Left lung (tissue), 14 donors: ENCODE measurements at places on chromosomes 13 and 19. TPM values are rescaled to one million over a fixed set of nuclear protein-coding genes. Genes with fewer than 3 reads are reported as not detected.

PPFIA3 gene
- polyA plus RNA-seq: 7.6 TPM

ZNF383 gene
- 15.3 TPM for polyA plus RNA-seq

GSX1 gene
- not detected for polyA plus RNA-seq

BRSK1 gene
- polyA plus RNA-seq: 17.1 TPM

RASIP1 gene
- 18.5 TPM for polyA plus RNA-seq
